ENCODE measurements at places on chromosomes 6 and 20. TPM values are rescaled to one million over a fixed set of nuclear protein-coding genes. Genes with fewer than 3 reads are reported as not detected.

DNA sequence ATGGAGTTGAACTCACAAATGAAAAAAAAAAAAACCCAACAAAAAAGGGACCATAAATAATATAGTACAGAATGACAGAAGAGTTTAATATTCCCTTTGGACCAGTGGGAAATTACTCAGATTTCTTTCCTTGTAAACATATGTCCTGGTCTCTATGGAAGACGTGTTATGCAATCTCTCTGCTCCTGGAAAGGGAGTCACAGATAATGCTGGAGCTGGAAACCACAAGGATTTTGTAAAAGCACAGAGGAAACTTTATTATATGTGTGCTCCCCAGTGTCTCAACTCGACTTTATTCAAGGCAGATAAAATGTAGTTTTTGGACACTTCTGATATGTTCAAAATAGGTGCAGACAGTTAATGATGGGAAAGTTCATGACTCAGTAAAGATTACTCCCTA, 88.1 kb upstream of the ZFP64 start:
- DNase-seq = no peak

GRCh38 chr20:5550733-5551529, 199.3 kb upstream of the SHLD1 start:
- DNase-seq = no peak

DNA sequence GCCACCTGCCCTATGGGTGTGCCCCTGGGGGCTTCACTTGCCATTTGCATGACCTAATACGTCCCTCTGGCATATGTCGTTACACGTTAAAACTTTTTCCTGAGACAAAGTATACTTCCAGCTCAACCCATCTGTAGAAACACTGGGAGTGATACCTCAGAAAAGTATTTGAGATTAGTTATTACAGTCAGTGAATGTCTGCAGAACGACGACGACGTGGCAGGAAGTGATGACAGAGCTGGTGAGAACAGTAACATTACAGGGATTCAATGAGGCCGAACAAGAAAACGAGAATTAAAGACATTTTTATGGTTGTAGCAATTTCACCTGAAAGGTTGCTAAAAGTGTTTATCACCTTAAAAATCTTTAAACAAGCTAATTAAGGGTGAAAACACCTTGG, 40.2 kb downstream of the SASH1 start:
- no peak for DNase-seq

- no peak for DNase-seq
These were observed 462.9 kb downstream of the COL12A1 start for GRCh38 chr6:74742793-74743508.

DNA sequence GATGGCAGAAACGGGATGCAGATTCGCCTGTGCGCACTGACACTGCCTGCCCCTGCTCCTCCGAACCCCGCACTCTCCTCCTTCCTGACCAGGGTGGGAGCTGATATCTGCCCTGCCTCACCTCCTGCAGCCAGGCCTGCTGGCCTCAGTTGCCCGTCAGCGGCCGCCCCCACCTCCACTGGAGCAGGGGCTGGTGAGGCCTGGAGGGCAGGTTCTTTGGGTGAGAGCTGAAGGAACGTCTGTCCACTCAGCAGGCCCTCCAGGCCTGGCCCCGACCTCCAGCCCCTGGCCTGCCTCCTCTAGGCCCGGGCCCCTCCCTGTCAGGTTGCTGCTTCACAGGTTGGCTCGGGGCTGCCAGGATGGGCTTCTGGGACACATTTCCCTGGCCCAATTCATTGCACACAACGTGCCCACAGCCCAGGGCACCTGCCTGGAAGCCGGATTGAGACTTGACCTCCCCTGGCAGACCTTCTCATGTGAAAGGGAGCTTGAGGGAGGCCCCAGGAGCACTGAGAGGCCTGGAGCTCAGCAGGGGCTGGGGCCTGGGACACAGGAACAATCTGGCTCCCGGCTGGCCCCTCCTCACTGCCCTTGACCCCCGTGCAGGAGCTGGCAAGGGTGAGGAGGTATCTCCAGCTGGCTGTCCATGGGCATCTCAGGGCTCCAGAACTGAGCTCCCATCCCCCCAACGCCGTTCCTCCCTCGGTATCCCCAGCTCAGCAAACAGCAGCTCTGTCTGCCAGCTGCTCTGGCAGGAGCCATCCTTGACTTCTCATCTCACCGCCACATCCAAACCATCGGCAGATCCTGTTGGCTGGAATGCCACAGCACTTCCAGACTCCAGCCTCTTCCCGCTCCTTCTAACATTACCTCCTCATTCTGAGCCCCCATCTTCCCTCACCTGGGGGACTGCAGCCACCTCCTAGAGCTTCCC, 39.5 kb downstream of the SPDEF start:
- DNase-seq = no peak

DNA sequence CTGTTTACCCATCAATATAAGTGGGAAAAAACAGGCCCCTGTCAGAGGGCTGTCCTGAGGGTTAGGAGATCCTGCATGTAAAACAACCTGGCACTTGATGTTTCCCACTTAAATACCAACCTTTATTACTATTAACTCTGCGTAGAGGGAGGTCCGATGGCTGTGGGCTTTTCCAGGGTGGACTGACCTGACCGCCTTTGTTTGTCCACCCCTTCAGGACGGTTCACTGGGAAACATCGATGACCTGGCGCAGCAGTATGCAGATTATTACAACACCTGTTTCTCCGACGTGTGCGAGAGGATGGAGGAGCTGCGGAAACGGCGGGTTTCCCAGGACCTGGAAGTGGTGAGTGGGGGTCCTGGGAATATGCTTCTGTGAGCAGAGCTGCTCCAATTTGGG, 47.3 kb downstream of the SASH1 start:
- DNase-seq = no peak

Gene IL17A
- not detected for polyA plus RNA-seq

Gene TNFRSF6B
- polyA plus RNA-seq = 2.7 TPM

Gene DCDC2
- not detected for polyA plus RNA-seq

All from right cardiac atrium (tissue), 5 donors.